ENCODE measurements at places on chromosomes 3 and 15.

GRCh38 chr15:32951736-32952464 lies 234.1 kb downstream of the GREM1 start:
- DNase-seq = no peak

- DNase-seq = no peak
Measured at GRCh38 chr3:113269661-113270060, 58.3 kb downstream of the BOC start.

- DNase-seq = peak; percentile 65
Measured at GRCh38 chr3:149395107-149396089, 17.9 kb upstream of the TM4SF1 start.

- no peak for DNase-seq
Measured at GRCh38 chr15:77329202-77329601, 90.7 kb downstream of the PEAK1 start.
